Bronchial smooth muscle cell (primary cell): ENCODE measurements at places on chromosomes 5 and 9. TPM values are rescaled to one million over a fixed set of nuclear protein-coding genes. Genes with fewer than 3 reads are reported as not detected.

Gene DIPK1B
- 0.69 and 1.1 TPM in 2 replicates for total RNA-seq

Gene GPX3
- total RNA-seq = 11.3 and 14.9 TPM in 2 replicates

Gene FAXDC2
- total RNA-seq = 18.4 and 21.1 TPM in 2 replicates

Gene GABRA1
- total RNA-seq = not detected in 2 replicates
